ENCODE measurements at places on chromosomes 5 and 9.

DNA sequence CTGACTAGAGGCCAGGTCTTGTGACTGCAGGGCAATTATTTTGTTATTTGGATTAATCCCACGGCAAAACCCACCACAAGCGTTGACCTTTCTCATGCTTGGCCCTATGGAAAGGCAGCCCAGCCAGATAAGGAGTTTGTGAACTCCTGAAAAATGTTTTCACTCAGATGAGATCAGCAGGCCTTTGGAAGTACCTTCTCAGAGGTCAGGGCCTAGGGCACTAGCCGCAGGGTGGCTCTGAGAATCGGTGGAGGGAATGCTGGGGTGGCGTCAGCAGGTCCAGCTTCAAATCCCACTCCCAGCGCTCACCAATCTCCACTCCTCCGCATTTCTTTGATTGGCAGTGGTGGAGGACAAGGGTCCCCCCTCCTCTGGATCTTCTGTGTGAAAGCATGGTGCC lies 194.4 kb downstream of the GADD45G start:
- DNase-seq: no peak

GRCh38 chr5:124692324-124692723 lies 54.1 kb downstream of the ZNF608 start:
- no peak for DNase-seq

GRCh38 chr9:79390077-79390698 lies 181.6 kb upstream of the TLE4 start:
- DNase-seq: no peak

DNA sequence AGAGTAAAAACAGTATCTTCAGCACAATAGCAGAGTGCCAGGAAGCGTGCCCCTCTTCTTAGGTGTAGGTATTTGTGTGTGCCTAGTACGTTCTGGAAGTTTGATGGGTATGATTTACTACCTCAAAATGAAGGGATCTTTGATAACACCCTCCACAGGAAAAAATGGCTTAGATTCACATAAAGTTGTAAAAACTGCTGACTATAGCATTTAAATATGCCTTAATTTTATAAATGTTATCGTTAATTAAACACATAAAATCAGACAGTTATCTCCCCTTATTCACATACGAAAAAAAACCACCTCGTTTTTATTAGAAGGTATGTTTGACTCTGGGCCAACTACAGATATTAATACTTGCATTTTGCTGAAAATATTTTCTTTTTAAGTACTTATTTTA lies 243.6 kb upstream of the TBCA start:
- no peak for DNase-seq

DNA sequence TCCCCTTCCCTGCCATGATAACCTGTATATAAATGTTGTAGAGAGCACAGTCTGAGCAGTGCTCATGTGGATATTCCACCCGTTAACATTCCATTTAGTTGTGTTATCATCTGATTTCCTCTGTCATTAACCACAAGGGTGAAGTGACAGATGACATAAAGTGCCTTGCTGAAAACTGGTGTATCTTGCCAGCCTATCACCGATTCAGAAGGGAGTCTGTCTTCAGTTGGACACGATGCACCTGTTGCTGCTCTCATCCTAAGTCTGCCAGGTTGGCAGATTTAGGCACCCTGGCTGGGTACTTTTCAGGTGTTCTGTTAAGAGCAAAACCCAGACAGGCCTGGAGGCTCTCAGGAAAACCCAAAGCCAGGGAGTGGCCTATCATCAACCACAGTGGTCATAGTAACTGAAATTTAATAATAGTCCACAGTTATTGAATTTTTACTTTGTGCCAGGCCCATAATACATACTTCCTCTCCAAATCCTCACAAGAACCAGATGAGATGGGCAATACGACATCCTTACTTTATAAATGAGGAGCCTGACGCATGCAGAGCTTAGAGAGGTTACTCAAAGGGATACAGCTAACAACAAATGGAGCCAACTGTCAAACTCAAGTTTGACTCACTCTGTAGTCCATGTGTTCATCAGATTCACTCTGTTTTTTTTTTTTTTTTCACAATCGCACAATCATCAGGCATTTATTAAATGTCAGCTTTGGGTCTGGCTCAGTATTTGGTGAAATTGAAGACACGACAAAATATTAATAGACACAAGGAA lies 100.7 kb upstream of the SPRY4 start:
- DNase-seq: no peak

- no peak for DNase-seq
These were observed 137.9 kb upstream of the TRIM32 start for GRCh38 chr9:116549061-116549664.

DNA sequence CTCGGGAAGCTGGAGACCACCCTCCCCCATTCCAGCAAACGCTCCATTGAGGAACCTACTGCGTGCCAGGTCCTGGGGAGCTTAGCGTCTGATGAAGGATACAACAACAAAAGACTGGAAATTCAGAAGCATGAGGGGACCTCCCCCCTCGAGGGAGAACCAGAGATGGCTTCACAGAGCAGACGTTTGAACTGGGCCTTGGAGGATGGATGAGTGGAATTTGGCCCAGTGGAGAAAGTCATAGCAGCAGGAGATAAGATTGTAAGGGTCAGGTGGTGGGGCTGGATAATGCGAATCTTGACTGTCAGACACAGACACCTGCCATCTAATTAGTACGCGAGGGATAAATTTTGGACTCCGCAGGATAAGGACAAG lies 1.2 kb upstream of the SLC25A51 start:
- DNase-seq: peak; percentile 11

Data from NCI-H1417 (cell line).